ENCODE measurements at places on chromosomes 3 and 15.

GRCh38 chr3:72663429-72663828 is 184.8 kb downstream of the SHQ1 start:
- no peak for DNase-seq

- DNase-seq, result no peak
These were observed 347.0 kb upstream of the LMCD1 start for GRCh38 chr3:8154617-8155016.

DNA sequence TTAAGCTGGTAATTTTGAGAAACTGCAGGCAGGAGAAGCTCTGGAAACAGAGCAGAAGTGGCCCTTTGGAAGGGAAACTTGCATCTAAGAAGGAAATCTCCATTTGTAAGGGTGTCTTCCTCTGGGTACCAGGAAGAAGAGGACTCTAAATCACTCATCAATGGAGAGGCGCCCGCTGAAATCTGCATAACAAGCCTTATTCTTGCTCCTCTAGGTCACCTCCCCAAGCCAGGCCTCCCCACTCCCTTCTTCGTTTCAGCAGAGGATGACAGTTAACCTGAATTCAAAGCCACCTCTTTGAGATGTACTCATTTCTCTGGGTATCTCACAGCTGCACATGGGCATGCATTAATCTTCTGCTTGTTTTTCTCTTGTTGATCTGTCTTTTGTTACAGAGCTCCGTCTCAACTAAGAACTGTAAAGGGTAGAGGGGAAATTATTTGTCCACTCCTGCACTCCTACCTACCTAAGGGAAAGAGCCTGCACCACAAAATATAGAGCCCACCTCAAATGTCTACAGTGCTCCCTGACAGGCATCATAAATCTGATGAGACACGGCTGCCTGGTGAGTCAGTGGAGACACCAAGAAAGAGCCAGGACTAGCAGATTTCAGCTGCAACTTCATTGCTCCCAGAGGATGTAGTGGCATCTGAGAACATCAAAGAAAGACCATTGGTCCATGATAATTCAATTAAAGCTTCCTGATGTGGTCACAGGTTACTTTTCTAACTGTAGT is 51.5 kb downstream of the GABRB3 start:
- no peak for DNase-seq

- DNase-seq, result no peak
These were observed 216.5 kb downstream of the ISL2 start for GRCh38 chr15:76553102-76553501.

DNA sequence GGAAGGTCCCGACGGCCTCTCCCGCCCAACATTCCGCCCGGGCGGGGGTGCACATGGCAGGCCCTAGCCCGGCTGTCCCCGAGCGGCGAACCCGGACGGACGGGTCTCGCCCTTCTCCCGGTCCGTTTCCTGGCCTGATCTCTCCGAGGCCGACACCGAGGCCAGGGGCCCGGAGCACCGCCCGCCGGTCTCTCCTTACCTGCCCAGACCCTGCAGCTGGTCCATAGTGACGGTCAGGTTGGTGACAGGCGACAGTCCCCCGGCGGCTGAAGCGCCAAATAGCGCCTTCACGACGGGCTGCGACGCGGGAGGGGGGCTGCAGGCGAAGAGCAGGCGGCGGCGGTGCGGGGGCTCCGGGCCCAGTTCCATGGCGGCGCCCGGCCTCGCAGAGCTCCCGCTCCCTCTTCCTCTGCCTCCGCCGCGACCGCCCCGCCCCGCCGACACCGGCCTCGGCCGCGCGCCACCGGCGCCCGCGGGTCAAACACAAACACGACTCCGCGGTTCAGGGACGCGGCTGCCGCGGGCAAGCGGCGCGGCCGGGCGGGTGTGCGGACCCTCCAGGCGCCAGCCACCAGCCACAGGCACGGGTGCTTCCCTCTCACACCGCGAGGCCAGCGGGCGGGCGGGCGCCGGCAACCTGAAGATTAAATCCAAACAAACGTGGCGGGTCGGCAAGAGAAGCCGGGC is 495 bp downstream of the CDC25A start:
- no peak for DNase-seq

- no peak for DNase-seq
These were observed 8.4 kb downstream of the MORC1 start for GRCh38 chr3:109109574-109109973.

- DNase-seq, result no peak
These were observed 27.4 kb downstream of the ARIH2 start for GRCh38 chr3:48945891-48946549.

- DNase-seq, result no peak
These were observed 34.2 kb upstream of the OCA2 start for GRCh38 chr15:28133281-28133680.

GRCh38 chr3:39106851-39107387 is 508 bp downstream of the GORASP1 start:
- DNase-seq, result no peak

DNA sequence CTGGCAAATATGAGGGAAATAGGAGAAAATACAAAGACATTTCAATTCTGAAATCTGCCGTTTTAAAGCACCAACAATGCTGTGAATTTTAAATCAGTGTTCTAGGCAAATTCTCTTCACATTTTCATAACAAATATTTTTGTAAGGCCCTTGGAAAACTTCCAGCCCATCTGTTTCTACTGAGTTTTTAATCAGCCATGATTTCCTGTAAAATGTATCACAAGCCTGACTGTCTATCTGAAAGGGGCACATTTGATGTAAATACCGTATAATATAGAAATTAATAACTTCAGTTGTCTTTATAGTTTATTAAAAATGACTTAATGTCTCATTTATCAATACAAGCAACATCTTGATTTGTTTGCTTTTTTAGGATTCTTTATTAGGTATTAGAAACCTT is 454.7 kb downstream of the PYDC2 start:
- DNase-seq, result no peak

DNA sequence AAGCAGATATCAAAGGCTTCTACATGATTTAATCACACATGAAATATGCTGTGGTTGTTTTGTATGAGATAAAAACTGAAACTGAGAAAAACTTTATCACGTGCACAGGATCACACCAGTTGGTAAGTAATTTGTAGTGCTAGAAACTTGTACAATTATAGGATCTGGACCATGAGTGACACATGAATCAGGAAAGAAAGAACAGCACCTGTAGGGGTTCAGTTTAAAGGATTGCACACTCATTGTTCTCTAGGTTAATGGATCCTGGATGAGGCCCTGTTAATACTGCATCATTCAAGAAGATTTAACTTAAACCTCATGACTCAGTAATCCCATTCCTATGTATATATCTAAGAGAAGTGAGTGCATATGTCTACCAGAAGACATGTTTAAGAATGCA is 87.9 kb downstream of the STT3B start:
- DNase-seq, result no peak

GRCh38 chr15:79539401-79539800 is 107.3 kb downstream of the MINAR1 start:
- DNase-seq, result no peak

All from activated CD4-positive, alpha-beta T cell treated with anti-CD3 and anti-CD28 coated beads for 48 hours (primary cell).